ENCODE measurements at places on chromosomes 3 and 15.

DNA sequence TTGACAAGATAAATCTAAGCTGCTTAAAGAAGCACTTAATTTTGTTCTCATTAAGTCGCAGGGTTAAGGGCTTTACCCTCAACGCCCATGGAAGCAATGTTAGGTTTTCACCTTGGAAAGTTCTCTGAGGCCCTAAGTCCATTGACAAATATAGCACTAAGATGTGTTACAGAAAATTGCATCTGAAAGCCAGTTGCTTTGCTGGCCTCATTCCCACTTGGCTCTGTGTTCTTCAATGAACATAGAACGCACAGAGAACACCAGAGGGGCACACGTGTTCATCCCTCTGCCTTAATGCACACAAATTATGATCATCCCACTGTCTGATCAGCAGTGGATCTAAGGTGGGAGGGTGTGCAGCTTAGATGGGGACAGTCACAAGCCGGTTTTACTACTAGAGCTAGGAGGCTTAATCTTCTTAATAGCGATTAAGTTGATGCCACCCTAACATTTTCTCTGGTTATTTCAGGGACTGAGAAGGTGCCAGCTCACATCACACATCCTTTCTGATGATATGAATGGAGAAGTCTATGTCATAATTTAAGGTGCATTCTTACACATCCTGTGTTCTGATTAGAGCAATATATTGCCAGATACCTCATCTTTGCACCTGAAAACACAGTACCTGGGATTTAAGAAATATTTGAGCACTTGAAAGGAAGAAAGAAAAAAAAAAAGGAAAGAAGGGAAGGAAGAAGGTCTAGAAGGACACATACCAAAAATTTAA lies 224.4 kb upstream of the ICE2 start:
- no peak for DNase-seq

GRCh38 chr3:57169872-57170623 lies 4.9 kb upstream of the IL17RD start:
- peak; percentile 47 for DNase-seq

- DNase-seq: no peak
These were observed 28.1 kb upstream of the MCTP2 start for GRCh38 chr15:94203306-94203705.

GRCh38 chr3:55492976-55493375 lies 5.9 kb upstream of the WNT5A start:
- DNase-seq: no peak

GRCh38 chr3:133093366-133093765 lies 55.2 kb downstream of the TMEM108 start:
- DNase-seq: no peak

GRCh38 chr3:111539351-111540331 lies 2.4 kb upstream of the CD96 start:
- no peak for DNase-seq

DNA sequence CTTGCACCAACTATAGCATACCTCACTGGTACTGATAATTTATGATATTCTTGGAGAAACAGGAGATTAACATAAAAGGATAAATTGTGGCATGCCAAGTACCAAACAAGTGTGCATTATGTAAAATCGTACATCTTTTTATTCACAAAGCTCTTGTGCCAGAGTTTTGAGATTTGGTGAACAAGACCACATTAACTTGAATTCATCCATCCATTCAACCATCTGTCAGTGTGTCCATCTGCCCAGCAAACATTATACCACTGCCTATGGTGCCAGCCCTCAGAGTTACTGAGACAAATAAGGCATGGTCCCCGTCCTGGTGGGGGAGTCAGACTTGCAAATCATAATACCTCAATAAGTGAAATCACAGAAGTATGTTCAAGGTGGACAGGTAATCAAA lies 17.0 kb upstream of the NEO1 start:
- no peak for DNase-seq

- DNase-seq: no peak
These were observed 87.3 kb downstream of the PEX5L start for GRCh38 chr3:179949412-179949811.

- no peak for DNase-seq
These were observed 169.7 kb upstream of the AGTR1 start for GRCh38 chr3:148528024-148528423.

DNA sequence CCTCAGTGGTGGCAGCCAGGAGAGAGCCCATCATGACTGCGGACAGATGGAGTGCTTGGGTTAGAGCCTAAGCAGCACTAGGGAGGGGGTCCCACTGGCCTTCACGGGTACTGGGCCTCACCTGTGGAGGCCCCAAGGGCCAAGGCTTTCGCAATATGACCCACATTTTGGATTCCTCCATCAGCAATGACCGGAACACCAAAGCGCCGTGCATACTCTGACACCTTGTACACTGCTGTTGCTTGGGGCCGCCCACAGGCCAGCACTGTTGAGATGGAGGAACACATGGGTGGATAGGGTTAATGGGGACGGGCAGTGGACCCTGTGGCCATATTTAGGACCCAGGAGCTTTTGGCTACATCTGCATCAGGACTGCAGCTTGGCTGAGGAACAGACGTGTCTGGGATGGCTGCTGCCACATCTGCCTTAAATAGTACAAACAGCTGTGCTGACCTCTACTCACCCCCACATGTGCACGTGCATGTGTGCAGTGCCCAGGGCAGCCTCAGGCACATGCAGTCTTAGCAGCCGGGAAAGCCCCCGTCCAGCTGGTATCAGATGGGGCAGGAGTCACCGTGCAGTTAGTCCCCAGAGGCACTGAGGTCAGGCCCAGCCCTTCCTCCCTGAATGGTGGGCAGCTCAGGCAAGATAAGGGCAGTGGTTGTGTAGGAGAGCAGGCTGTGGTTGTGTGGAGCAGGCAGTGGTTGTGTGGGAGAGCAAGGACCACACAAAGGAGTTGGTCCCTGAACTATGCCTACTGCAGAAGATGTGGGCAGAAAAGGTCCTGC lies 3.3 kb downstream of the NDUFAF3 start:
- DNase-seq: no peak

GRCh38 chr3:190385731-190386688 lies 2.0 kb upstream of the CLDN16 start:
- no peak for DNase-seq

- DNase-seq: no peak
These were observed 7.8 kb downstream of the EIF1B start for GRCh38 chr3:40317061-40317855.

DNA sequence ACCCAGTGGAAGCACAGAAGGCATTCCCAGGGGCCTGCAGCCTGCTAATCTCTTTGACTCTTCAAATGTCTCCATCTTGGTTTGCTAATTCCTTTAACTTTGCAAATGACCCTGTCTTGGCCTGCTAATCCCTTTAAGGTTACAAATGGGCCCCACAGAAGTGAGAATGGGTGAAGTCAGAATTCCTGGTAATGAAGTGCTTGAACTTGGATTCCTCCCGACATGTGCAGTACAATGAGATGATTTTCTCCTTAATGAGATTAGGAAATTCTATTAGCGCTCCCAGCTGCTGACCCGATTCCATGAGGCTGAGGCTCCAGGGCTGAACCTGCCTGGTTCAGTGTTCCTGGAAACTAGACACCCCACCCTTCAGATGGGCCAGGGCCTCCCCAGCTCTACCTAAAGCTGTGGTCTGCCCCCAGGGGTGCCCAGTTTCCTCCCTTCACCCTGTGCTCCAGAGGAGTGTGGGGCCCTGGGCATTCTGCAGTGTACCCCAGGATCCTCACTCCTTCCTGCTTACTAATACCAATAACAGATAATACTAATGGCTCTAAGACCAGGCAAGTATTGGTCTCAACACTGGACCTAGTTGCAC lies 47.4 kb downstream of the SCN5A start:
- no peak for DNase-seq

GRCh38 chr3:127676456-127676855 lies 3.7 kb downstream of the ABTB1 start:
- no peak for DNase-seq

- no peak for DNase-seq
These were observed 99.3 kb downstream of the MME start for GRCh38 chr3:155179437-155179827.

DNA sequence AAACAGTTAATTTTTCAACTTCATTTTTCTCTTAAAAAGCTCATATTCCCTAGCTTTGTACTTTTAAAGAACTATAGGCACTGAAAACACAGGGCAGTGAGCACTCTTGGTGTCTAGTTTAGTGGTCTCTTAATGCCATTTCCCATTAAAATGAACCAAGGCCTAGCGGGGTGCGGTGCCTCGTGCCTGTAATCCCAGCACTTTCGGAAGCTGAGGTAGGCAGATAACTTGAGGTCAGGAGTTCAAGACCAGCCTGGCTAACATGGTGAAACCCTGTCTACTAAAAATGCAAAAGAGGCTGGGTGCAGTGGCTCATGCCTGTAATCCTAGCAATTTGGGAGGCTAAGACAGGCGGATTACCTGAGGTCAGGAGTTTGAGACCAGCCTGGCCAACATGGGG lies 45.5 kb downstream of the LDHAL6B start:
- no peak for DNase-seq

DNA sequence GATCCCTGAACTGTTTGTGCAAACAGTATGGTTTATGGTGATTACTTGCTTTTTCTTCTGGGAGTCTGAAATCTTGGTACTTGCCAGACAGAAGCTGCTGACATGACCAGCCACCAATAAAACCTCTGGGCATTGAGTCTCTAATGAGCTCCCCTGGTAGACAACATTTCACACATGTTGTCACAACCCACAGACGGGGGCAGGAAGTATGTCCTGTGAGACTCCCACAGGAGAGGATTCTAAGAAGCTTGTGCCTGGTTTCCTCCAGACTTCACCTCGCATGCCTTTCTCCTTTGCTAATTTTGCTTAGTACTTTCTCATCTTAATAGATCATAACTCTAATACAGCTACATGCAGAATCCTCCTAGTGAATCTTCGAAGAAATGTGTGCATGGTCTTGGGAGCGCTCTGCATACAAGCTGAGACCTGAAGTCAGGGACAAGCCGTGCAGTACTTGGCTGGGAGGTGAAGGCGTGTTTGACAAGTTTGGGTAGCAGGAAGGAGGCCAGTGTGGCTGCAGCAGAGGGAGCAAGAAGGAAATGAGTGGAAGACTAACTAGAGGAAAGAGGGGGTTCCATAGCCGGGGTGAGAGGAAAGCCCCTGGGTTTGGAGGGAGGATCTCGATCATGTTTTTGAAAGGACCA lies 49.0 kb downstream of the B3GNT5 start:
- no peak for DNase-seq

GRCh38 chr15:81856634-81857026 lies 189.2 kb downstream of the MEX3B start:
- DNase-seq: no peak

- DNase-seq: no peak
These were observed 40.6 kb downstream of the ADIPOQ start for GRCh38 chr3:186882881-186883685.

DNA sequence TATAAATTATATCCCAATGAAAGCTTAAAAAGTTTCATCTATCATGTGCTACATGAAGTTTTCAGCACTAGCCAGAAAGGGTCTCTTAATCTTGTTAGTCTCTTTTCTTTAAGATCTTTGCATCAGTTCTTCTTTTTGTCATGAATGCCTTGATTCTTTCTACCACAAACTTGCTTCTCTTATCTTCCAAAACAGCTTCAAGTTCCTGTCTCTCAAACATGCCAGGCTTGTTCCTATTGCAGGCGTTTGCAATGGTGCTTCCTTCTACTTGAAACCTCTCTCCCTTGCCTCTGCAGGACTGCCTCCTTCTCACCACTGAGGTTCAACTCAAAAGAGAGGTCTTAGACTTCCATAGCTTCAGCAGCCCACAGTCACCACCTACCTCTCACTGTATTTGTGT lies 104.3 kb upstream of the FRMD4B start:
- no peak for DNase-seq

DNA sequence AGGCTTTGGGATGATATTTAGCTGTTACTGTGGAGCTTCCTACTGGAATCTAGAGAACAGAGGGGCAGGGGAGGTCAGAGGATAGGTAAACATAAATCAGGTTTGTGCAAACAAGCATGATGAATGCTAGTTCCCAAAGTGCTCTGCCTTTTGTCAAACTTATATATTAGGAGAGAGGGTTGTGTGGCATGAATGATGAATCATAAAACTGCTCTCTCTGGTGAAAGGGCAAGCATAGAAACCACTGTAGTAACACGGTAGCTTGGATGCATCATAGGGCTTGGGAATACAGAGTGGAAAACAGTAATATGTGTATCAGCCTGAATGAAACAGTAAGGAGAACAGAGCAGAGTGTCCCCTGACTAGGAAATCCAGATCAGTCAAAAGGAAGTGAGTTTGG lies 486.7 kb downstream of the IL5RA start:
- DNase-seq: no peak

- no peak for DNase-seq
These were observed 9.9 kb upstream of the PXK start for GRCh38 chr3:58322793-58323192.

All from GM12892 (cell line).